ENCODE measurements at places on chromosomes 2 and 18.

DNA sequence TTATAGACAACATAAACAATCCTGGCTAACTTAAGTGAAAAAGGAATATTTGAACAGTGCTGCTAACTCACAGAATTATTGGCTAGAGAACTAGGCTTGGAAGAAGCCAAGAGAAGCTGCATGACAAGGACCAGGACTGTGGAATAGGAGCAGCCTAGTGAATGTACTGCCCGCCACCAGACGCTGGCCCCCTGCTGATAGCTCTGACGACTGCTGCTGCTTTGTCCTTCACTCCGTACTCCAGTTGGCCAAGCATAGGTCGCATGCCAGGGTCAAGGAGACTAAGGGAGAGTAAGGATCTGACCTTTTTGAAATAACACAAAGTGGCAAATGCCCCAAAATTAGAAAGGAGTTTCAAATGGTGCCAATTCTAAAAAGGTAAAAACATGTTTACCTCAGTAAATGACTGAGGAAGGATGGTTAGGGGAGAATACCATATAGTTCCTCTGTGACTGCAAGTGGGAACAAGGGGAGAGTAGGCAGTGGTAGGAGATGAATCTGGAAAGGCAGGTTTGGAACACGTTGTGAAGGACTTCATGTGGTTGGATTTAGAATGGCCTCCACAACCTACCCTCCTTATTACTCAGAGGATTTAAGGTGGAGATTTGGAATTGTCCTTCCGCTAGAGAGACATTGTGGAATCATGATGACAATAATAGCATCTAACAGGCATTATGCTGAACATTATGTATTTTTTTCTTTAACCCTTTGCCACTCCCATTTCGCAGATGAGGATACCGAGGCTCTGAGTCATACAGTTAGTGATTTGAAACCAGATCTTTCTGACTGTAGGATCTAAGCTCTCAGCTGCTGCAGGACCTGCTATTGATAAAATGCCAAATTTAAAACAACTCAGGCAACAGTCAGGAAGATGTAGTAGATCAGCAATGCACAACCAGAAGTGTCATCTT lies 19.5 kb downstream of the STRADB start:
- DNase-seq: no peak

GRCh38 chr2:171201271-171201670 lies 40.6 kb upstream of the TLK1 start:
- DNase-seq: no peak

- DNase-seq: no peak
Measured at GRCh38 chr18:26654616-26655524, 106.5 kb upstream of the KCTD1 start.

- peak; percentile 61 for DNase-seq
Measured at GRCh38 chr2:43519643-43520221, 76.1 kb downstream of the THADA start.

- DNase-seq: no peak
Measured at GRCh38 chr2:73746015-73746876, 9.1 kb upstream of the TPRKB start.

- no peak for DNase-seq
Measured at GRCh38 chr2:61368687-61369665, 101.9 kb downstream of the USP34 start.

DNA sequence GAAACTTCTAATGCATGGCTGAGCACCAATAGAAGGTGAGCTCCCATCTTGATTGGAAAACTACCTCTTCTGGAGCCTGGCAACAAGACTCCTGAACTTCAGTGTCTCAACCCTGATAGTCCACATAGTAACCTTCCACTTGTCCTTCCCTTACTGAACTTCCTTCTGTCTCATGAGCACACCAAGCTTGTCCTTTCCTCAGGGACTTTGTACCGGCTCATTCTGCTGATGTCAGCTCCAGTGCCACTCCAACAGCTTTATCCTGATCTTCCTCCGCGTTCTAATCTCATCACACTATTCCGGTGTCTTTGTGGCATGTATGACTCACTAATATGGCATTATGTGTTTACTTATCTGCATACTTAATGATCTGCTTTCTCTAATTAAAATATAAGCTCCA lies 862.0 kb upstream of the ID2 start:
- no peak for DNase-seq

GRCh38 chr18:31500051-31500688 lies 2.2 kb downstream of the DSG2 start:
- DNase-seq: no peak

GRCh38 chr18:5317186-5317585 lies 21.7 kb upstream of the ZBTB14 start:
- DNase-seq: no peak

DNA sequence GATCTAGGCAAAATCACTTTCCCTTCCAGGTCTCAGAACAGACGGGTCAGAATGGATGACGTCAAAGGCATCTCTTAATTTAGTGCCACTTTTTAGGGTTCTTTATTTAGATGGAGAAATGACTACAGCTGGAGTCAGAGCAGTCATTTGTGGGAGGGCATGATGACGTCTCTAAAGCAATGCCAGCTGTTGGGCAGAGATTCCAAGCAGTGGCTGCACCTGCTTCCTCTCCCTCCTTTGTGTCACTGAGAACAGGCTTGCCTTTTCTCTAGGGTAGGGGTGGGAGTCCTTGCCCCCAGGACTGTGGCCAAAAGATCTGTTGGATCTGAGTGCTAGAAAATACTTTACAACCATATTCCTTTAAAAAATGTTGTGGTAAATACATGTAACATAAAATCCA lies 28.7 kb upstream of the SKOR2 start:
- DNase-seq: no peak

DNA sequence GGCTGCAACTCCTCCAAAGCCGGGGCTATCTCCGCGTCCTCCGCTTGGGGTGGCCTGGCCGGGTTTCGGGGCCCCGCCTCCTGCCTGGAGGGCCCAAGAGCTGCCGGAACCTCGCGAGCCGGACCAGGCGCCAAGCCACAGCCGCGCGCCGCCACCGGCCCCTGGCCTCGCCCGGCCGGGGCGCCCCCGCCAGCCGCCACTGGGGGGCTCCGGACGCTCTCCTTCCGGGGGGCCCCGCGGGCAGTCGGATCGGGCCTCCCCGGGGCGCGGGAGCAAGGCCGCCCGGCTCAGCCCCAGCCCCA lies 17.4 kb upstream of the HAAO start:
- DNase-seq: no peak

DNA sequence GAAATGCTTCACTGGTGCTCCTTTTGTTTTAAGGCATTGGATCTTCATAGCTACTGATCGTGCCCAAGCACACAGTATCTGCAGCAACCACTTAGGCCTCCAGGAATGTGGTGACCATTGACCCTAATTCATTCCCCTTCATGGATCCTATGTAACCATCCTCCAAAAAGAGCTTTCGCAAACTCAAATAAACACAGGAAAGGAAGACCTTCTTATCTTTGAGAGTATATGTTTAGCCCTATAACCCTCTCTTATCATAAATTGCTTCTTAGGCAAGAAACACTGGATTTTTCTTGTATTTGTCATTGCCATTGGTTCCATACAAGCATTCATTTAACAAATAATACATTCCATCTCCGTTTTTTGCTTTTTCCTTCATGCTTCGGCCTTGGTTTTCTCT lies 4.1 kb upstream of the TTR start:
- DNase-seq: no peak

GRCh38 chr18:66523219-66523991 lies 80.5 kb downstream of the CDH19 start:
- DNase-seq: no peak

- DNase-seq: no peak
Measured at GRCh38 chr2:157821519-157822131, 54.5 kb downstream of the ACVR1 start.

DNA sequence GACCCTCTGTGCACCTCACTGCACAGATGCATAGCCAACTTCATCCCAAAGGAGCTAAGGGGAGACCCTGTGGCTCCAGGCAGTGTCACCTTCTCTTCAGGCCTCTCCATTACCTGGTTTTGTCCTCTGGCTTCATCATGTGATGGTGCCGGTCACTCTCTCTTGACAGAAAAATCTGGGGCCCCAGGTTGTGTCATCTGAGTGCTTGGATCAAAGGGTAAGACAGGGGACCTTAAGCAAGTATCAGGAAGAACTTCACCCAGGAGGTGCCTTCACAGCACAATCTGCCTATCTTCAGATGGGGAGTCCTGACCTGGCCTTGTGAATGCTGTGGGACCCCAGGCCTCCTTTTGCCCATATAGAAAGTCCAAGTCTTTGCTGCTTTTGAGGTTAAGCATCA lies 104.4 kb downstream of the POLR1A start:
- DNase-seq: no peak

- DNase-seq: no peak
Measured at GRCh38 chr18:54948350-54948837, 10.9 kb downstream of the CCDC68 start.

DNA sequence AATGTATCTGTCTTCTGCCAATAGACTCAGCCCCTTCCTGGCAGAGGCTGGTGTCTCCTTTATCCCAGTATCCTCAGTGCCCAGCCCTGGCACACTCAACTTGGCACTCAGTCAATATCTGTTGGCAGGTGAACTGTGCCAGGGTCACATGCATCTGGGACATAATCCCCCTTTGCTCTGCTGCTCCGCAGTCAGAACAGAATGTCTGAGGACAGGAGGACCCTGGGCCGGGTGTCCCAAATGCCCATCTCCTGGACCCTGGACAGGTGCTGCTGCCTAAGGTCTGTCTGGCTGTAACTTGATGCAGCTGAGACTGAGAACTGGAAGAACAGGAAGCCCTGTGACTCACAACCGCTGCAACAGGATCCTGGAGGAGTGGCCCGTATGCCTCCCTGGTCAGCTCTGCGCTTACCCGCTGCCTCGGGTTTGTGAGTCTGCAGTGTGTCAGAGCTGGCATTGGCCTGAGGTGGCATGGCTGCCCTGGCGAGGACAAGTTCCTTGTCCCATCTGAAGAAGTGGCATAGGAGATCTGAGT lies 11.4 kb downstream of the HK2 start:
- DNase-seq: peak; percentile 90

DNA sequence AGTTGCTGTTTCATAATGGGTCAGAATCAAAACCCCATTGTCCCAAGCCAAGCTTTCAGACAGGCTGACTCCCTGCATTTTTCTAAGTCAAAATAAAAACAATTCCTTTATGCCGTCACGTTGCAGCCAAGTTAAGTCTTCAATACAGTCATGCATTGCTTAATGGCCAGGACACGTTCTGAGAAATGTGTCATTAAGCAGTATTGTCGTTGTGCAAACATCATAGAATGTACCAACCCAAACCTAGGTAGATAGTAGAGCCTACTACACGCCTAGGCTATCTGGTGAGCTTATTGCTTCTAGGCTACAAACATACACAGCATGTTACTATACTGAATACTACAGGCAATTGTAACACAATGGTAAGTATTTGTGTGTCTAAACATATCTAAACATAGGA lies 160.4 kb upstream of the FOSL2 start:
- DNase-seq: no peak

GRCh38 chr2:14513903-14514302 lies 118.6 kb upstream of the LRATD1 start:
- no peak for DNase-seq

DNA sequence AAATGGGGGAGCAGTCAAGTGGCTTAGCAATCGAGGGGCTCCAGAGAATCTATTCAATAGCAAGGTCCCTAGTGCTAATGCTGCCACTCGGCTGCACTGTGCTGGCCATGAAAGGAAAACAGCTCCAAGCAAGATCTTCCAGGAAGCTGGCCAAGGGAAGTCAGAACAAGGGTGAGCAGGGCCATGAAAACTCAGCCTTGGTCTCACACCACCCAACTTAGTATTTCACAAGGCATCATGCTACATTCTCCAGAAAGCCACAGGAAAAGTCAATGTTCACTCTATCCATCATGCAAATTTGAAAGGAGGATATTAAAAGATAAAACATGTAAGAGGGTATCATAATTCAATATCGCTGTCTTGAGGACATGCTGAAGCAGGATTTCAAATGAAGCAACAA lies 35.7 kb downstream of the NRP2 start:
- DNase-seq: no peak

DNA sequence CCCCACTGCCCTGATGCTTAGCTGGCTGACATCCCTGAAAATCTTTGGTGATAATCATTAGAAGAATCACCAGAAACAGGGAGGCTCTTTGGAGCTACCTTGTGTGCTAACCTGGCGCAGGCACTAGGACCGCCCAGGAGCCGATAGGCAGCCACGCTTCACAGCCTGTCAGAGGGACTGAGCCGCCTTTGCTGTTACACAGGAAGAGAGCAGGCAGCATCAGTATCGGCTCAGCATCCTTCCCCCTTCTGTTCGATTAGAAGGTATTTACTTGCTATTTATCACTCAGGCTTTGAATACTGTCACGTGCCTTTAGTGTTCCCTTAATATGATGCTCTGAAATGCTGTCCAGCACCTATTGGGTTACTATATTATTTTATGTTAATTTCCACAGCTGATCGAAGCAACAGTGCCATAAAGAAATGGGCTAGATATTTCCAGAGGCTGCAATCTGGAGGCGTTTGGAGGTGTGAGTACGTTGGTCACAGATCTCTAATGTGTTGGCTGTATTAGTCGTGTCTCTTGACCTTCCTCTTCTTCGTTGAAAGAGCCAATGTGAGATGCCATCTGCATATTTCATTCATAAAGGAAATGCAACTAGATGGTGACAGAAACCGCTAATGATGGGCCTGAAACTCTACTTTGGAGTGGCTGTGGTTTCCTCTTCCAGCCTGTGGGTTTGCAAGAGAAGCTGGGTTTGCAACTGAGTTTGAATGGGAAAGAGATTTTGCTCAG lies 110.4 kb upstream of the RAB27B start:
- no peak for DNase-seq

DNA sequence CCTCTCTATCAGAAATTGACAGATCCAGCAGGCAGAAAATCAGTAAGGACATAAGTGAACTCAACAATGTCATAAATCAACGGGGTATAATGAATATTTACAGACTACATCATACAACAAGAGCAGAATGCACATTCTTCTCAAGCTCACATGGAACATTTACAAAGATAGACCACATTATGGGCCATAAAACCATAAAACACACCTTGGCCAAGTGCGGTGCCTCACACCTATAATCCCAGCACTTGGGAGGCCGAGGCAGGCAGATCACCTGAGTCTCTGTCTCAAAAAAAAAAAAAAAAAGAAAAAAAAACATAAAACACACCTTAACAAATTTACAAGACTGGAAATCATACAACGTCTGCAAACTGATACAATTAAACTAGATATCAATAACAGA lies 36.7 kb downstream of the FBXO15 start:
- no peak for DNase-seq

GRCh38 chr18:58605027-58606020 lies 23.6 kb downstream of the ALPK2 start:
- DNase-seq: no peak

DNA sequence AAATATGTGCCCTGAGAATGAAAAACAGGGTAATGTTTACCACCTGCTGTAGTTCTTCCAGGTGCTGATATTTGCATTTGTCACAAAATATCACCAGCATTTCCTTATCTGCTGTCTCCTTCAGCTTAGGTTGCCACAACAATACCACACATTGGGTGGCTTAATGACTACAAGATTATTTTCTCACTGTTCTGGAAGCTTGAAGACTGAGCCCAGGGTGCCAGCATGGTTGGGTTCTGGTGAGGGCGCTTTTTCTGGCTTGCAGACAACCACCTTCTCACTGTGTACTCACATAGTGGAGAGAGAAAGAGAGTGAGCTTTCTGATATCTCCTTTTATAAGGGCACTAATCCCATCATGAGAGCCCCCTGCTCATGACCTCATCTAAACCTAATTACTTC lies 407.5 kb upstream of the RGPD4 start:
- no peak for DNase-seq
